ENCODE measurements at places on chromosomes 2 and 18.

- no peak for DNase-seq
These were observed 218.2 kb upstream of the CELF4 start for GRCh38 chr18:37783771-37784170.

DNA sequence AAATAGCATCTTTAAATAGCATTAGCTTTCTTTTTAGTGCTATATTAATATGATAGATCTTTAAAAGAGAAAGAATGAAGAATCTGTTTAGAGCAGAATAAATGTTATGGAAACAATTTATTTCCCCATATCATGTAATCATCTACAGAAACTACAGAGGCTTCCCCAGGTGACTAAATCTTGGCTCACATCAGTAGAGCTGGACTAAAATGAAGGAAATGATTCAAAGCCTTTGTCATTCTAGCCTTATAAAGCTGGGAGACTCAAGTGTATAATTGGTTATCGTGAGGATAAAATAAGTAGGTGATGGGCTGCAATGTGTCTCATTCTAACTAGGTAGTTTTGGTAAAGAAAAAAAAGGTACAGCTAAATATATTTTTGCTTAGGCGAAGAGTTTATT, 83.2 kb upstream of the UNC80 start:
- DNase-seq, result no peak

- DNase-seq, result no peak
These were observed 4.3 kb downstream of the EPHA4 start for GRCh38 chr2:221567809-221568208.

GRCh38 chr2:216133397-216133796, 24.2 kb downstream of the XRCC5 start:
- no peak for DNase-seq

GRCh38 chr2:40957508-40957907, 505.6 kb upstream of the SLC8A1 start:
- DNase-seq, result no peak

DNA sequence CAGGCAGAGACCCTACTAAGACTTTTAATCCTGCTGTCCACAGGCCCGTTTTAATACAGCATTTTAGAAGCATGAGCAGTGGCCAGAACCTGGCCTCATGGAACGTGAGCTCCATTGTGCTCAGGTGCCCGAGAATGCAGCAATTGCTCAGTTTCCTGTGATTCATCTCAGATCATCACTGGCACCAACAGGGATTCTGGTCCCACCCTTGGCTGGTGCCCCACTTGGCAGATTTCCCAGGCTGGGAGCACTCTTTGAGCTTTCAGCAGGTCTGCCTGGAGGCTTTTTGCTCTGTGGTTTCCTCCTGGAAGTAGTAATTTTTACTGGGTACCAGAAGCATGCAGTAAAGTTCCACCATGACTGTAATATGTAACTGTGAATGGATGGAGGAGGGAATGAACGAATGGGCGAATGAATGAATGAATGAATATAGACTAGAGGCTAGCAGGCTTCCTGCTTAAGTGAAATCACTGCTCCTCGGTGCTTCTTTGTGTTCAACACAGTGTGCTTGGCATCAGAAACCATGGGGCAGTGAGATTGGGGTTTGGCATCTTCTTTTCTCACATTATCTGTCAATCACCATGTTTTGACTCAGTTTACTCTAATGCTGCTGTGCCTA, 312.9 kb downstream of the PRKCE start:
- DNase-seq, result peak; percentile 6

DNA sequence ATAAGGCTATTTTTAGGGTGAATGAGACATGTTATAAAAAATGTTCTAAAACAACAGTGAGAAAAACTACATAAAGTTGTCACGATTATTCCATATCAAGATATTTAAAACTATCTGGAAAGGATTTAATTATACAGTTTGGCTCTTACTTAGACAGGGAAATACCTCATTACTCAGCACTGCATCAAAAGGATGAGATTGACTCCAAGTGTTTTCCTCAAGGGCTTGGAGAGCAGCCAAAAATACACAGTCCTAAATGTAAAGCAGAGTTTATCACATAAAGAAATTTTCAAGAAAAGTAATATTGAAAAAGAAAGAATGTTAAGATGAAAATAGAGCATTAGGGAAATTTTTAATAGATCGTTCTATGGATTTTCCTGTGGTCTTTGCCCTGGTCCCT, 285.5 kb upstream of the NETO1 start:
- no peak for DNase-seq

DNA sequence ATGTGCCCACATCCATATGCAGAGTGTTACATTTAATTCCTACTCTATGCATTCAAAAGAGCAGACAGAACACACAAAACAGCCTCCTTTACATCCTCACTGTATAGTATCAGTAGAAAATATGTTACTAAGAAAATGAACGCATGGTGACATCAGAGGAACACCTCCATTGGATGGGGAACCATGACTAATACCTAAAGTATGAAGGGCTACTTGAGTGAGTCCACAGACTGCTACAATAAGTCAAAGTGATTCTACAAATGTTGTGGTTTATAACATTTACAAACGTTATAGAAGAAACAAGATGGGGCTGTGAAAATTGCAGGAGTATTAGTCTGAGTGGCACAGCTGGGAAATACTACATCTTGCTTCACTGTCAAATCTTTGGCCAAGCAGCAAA, 1830.9 kb upstream of the PIK3C3 start:
- DNase-seq, result no peak

GRCh38 chr2:120787111-120787821, 51.6 kb downstream of the GLI2 start:
- DNase-seq, result no peak

DNA sequence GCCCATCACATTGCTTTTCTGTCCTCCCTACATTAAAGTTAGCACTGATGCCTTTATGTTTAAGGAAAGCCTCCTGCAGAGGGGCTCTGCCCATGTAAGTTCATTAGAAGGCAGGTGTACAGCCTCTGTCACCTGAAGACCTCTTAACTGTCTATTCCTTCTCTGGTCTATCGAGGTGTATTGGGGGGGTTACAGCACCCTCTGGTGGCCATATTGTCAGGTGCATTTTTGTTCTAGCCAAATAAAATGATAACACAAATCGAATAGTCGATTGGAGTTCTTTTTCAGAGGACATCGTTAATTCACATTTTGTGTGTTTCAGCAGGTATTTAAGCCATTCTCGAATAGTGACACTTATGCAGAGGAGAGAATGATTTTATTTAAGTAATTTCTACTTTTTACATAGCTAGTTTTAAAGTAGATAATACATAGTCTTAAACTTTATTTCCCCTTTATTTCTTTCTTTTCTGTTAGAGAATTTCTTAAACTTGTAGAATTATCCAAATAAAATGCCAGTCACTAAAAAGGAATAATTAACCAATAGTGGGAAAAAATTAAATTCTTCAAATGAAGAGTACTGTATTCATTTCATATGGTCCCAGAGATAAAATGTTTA, 136.8 kb downstream of the NEDD4L start:
- peak; percentile 65 for DNase-seq

DNA sequence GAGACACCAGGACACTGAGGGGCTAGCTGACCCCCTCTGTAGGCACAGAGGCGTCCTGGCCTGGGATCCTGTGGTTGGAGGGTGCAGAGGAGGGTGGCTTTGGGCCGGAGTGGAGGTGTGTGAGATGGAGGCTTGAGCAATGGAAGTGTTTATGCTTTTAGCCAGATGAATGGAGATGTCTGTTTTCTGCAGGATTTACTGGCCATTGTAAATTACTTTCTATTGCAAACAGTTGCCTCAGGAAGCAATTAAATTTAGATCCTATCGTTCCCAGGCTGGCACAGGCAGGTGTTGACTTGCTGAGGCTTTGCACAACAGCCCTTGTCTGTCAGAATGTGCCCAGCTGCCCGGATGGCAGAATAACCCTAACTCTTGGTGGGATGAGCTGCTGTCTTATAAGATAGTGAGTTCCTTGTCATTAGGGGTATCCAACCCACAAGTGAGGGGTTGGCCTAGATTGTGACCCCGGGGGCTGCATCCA, 1.8 kb upstream of the ARID5A start:
- no peak for DNase-seq

DNA sequence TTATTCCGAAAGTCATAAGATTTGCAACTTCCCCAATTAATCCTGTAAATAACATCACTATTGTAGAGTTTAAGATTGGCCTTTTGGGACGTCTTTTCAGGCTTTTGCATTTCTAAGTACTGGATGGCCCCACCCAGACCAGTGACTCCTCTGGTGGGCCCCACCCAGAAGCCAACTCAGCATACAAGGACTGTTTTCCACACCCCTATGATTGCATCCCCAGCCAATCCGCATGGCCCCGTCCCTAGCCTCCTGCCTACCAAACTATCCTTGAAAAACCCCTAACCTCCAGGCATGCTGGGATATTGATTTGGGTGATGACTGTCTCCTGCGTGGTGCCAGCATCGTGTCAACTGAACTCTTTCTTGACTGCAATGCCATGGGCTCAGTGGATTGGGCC, 24.5 kb upstream of the TGIF1 start:
- DNase-seq, result no peak

GRCh38 chr2:86809481-86810121, 18.9 kb upstream of the CD8A start:
- no peak for DNase-seq

DNA sequence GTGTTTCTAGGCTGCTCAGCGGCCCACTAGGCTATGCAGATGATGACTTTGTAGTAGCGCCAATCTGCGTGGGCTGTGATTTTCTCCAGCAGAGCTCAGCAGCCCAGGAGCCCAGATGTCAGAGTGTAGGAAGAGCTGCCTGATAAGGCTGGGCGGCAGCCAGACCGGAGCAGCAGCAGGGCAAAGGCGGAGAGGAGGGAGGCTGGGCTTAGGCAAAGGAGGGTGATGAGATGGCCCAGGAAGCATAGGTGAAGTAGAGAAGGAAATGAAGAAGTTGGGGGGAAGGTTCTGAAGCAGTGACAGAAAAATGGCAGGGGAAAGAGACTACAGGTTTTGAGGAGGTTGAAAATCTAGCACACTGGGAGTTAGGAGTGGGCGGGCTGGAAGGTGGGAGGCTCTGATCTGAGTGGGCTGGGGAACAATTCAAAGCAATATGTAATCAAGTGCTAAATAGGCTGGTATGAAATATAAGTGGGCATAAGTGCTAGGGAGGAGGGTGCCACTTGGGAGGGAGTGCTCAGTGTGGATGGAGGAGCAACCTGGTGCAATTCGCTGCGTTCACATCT, 50.6 kb upstream of the STPG4 start:
- DNase-seq, result no peak

GRCh38 chr2:237271698-237272652, 142.0 kb downstream of the COL6A3 start:
- no peak for DNase-seq

DNA sequence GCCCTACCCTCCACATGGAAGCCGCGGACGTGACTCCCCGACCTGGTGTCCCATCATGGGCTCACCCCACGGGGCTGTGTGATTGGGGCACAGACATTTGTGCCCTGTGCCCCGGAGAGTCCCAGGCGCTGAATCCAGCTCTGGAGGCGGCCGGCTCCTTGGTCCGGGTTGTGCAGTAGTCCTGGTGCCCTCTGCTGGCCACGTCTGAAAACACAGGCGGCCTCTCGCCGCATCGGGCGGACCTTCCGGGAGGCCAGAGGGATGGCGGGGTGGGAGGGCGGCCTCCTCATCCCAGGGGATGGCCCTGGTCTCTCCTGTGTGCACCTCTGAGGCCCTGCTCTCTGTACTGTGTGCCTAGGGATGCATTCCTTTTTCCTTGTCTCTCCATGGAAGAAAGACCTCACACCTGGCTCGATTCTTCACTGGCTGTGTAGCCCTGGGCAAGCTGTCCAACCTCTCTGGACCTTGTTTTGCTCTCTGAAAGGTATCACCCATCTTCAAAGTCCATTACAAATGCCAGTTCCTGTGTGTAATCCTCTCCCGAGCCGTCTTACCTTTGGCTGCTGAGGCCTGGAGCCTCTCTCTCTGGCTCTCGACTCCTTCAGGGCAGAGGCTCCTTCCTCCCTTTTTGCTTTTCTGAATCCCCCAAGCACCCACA, 27.6 kb downstream of the CELF4 start:
- DNase-seq, result peak; percentile 62

DNA sequence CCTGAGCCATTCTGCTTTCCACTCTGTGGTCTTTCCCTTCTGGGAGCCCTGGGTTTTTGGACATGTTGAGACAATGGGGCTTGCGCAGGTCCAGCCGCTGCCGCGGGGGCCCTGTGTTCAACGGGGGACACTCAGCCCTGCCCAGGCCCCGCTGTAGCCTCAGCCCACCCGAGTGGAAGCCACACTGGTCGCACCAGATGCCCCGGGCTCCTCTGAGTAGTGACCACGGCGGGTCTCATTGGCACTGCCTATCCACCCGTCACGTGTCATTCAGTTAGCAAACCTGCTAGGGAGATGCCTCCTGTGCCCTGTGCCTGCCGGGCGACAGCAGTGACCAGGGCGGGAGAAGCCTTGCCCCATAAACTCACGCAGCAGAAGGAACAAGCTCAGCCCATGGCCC, 19.1 kb downstream of the D2HGDH start:
- no peak for DNase-seq

DNA sequence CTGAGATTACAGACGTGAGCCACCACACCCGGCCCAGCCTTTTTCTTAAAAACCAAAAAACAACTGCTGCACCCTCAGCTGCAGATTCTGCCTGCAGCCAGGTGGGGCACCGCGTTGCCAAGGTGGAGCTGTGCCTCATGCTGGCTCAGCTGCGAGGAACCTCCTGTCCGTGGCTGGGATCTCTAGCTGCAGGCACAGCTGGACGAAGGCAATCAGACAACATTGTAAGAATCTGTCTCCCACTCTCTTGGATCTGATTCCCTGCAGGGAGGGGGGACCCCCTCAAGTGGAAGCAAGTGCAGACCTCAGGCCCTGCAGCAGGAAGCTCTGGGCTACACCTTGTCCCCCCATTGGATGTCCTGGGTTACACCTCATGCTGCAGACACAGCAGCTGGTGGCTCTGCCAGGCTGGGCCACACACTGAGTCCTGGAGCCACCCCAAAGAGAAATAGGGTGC, 24.1 kb downstream of the CIDEA start:
- no peak for DNase-seq

DNA sequence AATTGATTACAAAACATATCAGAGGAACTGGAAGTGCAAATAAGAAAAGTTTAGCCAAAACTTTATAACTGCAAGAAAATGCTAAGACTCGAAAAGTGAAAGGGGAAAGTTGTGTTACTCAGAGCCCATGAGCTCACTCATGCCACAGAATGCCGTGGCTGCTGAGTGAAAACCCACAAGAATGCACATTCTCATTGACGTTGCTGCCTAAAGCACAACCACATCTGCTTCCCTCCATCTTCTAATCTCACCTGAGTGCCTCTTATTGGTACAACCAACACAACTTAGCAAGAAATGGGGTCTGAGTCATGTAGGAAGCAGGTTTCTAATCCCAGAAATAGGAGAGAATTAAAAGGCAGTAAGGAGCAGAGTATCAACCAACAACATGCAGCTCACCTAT, 259.7 kb downstream of the LNPK start:
- no peak for DNase-seq

GRCh38 chr2:28282861-28283646, 109.6 kb upstream of the FOSL2 start:
- no peak for DNase-seq

GRCh38 chr2:144950899-144951560, 431.1 kb upstream of the ZEB2 start:
- DNase-seq, result no peak

GRCh38 chr18:45556222-45556621, 59.1 kb upstream of the SLC14A2 start:
- no peak for DNase-seq
